Erythroblast (primary cell): ENCODE measurements at places on chromosomes 2 and 18.
A peak's percentile ranks its signal among the peaks of the same experiment; 100 is the strongest.

- DNase-seq = no peak
Observed at GRCh38 chr2:55137024-55137958, 87.0 kb upstream of the RTN4 start.

- no peak for DNase-seq
Observed at GRCh38 chr2:3121601-3122000, 256.0 kb downstream of the EIPR1 start.

- peak; percentile 70 for DNase-seq
Observed at GRCh38 chr2:190311893-190312634, 7.6 kb downstream of the HIBCH start.

DNA sequence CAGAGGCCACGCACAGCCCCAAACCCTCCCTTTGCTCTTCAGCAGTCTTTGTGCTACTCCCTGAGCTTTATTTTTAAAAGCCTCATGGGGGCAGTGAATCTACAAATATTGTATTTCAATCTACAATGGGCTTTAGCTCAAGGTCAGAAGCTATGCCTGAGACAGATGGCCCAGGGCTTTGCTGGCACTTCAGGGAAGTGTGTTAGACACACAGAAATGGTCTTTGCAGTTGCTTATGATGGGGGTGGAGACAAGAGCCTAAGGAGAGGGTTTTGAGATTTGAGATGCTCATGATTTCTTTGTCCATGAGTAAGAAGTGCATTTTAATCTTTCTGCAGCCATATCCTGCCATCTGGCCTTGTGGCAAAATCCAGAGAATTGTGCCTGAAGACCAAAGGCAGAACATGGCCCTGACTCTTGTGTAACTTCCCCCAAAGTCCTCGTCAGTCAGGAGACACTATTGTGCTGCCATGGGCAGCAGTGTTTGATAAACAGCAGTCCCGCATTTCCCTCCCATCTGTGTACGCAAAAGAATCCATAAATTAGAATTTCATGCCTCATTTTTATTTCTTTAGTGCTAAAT is 92.6 kb downstream of the VAPA start:
- no peak for DNase-seq

- DNase-seq = no peak
Observed at GRCh38 chr2:182448371-182448770, 21.5 kb upstream of the PDE1A start.

GRCh38 chr2:53490659-53491058 is 276.9 kb upstream of the CHAC2 start:
- no peak for DNase-seq
